ENCODE measurements at places on chromosomes 3 and 15.

DNA sequence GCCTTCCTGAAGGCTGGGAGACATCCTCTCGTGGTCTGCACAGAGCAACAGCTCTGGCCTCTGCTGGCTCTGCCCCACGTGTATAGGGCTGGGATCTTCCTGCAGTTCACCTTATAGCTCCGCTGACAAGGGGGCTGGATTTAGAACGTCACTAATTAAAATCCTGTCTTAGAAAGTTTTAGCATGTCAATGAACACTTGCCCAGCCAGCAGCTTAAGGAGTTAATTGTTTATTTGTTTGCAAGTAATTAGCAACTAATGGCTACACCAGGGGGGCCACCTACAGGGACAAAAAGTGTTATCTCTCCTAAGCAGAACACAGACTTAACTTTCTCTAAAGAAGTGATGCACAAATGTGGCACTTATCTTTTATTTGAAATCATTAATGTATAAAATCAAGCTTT, at the start of gene HESX1:
Gene HESX1, minus strand, starts transcription at position 84 of the 403 bp plus-strand sequence. Its CDS starts 60 bp downstream, at position 24.
- no peak for DNase-seq

DNA sequence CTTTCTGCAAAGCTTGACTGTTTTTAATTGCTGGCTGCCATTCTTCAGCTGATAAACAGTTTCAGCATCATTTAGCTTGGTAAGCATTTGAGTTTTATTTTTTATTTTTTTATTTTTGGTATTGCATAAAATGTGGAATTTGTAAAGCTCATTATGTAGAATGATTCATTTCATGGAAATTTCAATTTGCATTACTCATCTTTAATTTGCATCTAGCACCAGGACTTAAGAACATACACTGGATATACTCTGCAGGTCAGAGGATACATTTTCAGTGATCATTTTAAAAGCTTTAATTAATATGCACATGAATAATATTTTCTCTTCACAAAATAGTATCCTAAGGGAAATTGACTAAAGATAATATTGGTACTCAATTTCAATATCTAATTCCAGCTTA, 732.4 kb upstream of the BCHE start:
- DNase-seq = no peak

DNA sequence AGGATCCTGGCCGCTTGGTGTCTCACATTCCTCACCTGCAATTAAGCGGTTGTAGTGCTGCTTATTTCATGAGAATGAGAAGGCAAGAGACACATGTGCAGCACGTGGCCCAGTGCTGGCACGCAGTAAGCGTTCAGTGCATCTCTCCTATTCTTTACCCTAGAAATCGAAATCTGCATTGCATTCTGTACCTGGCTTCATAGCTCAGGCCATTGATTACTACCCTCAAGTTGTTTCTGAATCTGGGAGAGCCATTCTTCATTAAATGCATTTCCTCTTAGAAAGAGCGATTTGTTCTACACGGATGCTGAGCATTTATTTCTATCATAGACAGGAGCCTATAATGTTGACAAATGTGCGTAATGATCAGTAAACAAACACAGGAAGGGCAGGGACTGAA, 168.9 kb downstream of the MAGI1 start:
- no peak for DNase-seq

DNA sequence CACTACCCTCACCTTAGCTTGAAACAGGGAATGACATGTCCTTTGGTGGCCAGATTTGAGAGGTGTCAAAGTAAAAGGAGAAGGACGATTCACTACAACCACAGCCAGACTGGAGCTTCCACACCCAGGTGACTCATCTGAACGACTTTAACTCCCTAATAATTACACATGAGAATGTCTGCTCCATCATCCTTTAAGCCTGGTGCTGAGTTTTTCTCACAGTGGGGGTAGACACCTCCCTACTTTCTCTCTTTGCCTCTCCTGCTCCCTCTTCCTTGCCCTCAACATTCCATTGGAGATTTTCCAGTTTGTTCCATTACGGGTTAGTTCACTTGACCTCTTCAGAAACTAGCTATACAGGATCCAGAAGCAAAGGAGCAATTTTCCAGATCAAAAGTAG, 154.3 kb upstream of the BHLHE40 start:
- no peak for DNase-seq

DNA sequence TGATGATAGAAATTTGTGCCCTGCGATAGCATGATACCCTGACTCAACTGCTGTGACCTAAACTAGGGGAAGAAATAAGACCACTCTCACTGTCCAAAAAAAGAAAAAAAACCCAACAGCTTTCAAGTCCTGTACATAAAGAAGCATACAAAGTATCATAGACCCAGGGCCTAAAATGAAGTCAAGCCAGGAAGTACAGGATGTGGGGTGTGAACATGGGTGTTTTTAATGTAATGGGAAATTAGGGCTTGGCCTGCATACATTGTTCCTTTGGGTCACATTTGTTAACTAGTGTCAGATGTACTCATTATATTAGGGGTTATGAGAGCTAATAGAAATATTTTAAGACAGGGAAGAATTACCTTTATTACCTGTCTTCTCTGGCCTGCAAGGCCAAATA, 200.5 kb upstream of the BHLHE40 start:
- DNase-seq = no peak

- DNase-seq = no peak
Measured at GRCh38 chr3:81214631-81215030, 546.8 kb downstream of the GBE1 start.

DNA sequence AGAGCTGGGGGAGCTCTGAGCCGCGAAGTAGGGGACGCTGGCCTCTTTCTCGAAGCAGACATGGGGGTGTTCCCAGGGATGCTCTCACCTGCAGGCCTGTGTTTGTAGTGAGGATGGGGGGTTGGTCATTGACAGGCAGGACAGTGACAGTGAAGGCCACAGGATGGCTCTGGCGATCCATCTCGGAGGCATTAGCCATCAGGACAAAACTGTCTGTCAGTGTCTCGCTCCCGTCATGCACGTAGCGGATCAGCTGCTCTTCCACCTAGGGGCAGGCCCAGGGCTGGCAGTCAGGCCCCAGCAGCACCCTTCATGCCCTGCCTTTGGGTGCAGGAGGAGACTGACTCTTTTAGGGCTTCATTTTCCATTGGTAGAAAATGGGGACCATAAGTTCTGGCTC, 28.0 kb downstream of the CSPG4 start:
- DNase-seq = no peak

All from activated effector memory CD4-positive, alpha-beta T cell treated with anti-CD3 and anti-CD28 coated beads, Interleukin-2, amount 50 U/mL, for 16 hours (primary cell).